Stimulated activated CD8-positive, alpha-beta memory T cell treated with anti-CD3 and anti-CD28 coated beads, Interleukin-4, amount 100 ng/mL, for 1 hour (primary cell): ENCODE measurements at places on chromosomes 5 and 9.

DNA sequence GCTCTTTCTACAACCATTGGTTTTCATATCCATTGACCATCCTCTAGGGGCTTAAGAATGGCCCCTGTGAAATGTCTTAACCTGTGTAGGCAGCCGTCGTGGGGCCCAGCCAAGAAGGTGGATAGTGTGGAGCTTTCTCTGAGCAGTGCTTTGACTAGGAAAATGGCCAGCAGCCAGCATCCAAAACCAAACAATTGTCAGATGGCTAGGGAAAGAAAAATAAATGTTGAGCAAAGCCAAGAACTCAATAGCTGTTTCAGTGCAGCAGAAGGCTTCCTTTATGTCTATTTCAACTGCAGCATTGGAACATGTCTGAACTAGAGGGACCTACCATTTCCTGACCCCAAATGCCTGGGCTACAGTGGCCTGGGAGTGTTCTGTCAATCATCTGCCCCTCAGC lies 374.9 kb downstream of the TLE4 start:
- no peak for DNase-seq

GRCh38 chr9:115000217-115000639 lies 69.8 kb upstream of the TNFSF8 start:
- no peak for DNase-seq

GRCh38 chr5:172932313-172933017 lies 26.8 kb upstream of the RPL26L1 start:
- DNase-seq, result peak; percentile 39

GRCh38 chr9:95074632-95075031 lies 242.9 kb downstream of the FANCC start:
- DNase-seq, result no peak

DNA sequence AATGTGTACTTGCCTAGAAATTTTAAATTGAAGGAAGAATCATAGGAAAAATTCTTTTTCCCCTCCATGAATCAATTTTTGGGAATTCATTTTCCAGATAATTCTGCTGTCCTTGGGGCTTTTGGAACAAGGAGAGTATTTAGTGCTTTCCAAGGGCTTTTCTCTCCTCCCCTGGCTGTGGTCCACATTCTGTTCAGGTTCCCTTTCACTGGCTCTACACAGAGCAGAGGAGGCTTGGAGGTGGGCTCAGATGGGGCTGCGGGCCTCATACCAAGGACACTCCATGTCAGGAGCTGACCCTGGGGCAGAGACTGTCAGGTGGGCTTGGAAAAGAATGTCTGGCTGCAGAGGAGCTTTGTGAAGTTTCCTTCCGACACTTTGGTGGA lies 128.1 kb downstream of the GADD45G start:
- DNase-seq, result no peak

- DNase-seq, result no peak
Observed at GRCh38 chr5:153777681-153778581, 260.8 kb downstream of the FAM114A2 start.

- no peak for DNase-seq
Observed at GRCh38 chr5:177327539-177328522, 16.1 kb upstream of the MXD3 start.

DNA sequence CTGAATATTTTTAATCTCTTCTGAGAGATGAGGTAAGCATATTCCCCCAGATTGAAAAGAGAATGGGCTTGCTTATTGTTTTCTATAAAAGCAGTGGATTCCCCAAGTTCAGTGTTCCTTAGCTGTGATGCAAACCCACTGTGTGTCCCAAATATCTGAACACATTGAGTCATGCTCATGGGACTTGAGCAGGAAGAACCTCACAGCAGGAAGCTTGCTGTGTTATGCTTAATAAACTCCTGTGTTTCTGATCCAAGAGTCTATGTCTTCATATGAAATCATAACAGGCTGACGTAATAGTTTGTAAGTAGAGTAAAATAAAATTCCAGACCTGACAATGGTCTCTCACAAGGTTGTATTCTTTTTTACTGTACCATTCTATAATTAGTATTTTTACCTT lies 24.8 kb upstream of the LOX start:
- no peak for DNase-seq

DNA sequence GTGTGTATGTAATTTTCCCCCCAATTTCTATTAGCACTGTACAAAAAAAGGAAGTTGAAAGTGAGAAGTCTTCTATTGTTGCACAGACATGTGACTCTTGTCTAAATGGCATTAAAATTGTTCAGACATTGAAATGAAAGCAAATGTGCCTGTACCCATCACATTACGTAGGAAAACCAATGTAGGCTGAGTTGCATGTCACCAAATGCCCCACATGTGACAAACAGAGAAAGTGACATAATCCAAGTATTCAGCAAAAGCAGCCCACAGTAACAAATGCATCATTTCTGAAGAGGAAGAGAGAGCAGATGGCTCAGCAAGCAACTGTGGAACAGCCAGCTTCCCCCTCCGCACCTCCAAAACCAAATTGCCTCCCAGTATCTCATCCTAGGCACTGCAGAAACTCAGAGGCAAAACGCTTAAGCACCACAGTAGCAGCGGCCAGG lies 161.5 kb upstream of the NR4A3 start:
- no peak for DNase-seq

DNA sequence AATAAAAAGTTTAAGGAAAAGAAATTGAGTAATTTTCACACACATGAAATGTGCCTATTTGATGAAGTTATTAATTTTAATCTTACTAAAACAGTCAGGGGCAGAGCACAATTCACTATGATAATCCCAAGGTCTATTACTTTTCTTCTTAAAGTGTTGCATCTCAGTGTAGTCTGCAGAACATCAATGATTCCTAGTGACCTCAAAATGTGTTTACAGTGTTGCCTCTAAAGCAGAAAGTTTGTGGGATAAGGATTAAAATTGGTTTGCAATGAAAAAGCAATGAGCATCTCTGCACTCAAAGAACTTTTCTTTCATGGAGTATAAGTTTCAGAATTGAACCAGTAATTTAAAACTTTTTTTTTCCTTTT lies 63.0 kb downstream of the CEP120 start:
- no peak for DNase-seq

DNA sequence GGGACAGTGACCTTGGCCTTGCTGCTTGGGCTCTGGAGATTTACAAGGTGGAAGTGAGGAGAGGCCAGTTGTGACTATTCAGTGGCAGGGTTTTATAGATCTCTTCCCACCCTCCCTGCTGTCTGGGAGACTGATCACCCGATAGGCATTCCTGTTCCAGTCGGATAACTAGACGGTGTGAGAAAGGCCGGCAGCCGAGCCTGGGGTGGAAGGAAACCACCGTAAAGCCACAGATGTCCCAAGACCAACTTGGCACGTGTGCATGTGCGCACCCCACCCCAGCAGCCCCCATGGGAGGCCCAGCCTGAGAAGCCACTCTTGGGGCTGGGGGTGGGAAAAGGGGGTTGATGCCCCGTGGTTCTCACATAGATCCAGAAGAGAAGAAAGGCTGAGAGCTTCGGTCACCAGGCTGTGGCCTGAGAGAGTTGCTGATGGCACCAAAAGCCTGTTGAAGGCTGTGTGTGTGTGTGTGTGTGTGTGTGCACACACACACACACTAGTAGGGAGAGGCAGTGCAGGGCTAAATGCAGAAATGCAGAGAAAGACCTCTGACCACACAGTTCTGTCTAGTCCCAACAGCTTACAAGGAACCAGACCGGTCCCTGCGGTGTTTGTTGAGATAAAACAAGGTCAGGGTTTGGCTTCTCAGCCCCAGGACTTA lies 225.8 kb downstream of the FANCC start:
- no peak for DNase-seq
